BJ (cell line): ENCODE measurements at places on chromosomes 6 and 20. TPM values are rescaled to one million over a fixed set of nuclear protein-coding genes. Genes with fewer than 3 reads are reported as not detected.

Gene PAX1
- not detected in 2 replicates for polyA plus RNA-seq

- DNase-seq = no peak
These were observed 169.1 kb upstream of the PMEPA1 start for GRCh38 chr20:57878786-57879424.

Gene KCNS1
- polyA plus RNA-seq = 0.64 and 0.74 TPM in 2 replicates

Gene PDE7B
- polyA plus RNA-seq = 1.7 and 2.7 TPM in 2 replicates

DNA sequence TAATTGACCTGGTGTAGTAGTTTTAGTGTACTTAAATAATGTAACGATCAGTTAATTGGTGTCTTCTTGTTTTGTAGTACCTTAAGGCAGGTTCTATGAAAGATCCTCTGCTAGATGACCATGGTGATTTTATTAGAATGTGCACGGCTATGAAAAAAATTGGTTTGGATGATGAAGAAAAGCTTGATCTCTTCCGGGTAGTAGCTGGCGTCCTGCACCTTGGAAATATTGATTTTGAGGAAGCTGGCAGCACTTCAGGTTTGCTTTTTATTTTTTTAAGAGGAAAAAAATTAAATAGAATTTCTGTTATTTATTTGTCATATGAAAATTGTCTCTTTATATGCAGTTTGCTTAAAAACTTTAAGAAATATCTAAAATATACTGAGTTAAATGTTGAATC is 99.2 kb downstream of the MYO6 start:
- no peak for DNase-seq

Gene SAMD10
- 0.88 and 1.4 TPM in 2 replicates for polyA plus RNA-seq

DNA sequence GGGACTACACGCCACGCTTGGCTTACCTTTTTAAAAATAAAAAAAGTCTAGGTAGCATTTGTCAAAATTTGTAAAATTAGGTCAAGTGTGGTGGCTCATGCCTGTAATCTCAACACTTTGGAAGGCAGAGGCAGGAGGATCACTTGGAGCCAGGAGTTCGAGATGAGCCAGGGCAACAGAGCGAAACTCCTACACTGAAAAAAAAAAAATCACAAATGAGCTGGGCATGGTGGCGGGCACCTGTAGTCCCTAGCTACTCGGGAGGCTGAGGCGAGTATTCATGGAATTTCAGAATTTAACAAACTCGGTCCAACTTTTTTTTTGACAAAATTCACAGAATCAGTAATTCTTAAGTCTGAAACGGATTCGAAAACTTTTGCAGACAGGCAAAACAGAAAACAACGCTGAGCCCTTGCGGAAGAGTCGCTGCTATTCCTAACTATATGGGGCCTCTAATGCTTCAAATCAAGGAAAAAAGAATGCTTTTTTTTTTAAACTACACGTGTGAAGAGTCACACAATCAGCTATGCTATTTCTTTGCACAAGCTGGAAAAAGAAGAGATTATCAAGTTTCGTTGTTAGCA is 62.9 kb downstream of the GTF2H5 start:
- DNase-seq = no peak
